ENCODE measurements at places on chromosomes 7 and 10.

DNA sequence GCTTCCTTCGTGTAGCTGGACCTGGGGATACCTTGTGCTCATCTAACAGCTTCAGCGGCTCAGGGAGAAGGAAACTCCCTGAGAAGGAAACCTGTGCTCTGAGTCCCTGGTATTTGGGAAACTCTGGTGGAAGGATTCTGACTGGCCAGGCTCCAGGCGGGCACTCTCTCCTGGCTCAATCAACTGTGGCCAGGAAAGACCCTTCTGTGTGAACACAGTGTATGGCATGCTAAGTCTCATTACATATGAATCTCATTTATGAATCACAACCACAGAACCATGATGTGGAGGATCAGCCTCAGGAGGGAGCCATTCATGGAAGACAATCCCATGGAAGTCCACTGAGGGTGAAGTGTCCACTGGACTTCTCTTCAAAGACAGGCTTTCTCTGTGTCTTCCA, 20.9 kb downstream of the NPS start:
- no peak for DNase-seq

DNA sequence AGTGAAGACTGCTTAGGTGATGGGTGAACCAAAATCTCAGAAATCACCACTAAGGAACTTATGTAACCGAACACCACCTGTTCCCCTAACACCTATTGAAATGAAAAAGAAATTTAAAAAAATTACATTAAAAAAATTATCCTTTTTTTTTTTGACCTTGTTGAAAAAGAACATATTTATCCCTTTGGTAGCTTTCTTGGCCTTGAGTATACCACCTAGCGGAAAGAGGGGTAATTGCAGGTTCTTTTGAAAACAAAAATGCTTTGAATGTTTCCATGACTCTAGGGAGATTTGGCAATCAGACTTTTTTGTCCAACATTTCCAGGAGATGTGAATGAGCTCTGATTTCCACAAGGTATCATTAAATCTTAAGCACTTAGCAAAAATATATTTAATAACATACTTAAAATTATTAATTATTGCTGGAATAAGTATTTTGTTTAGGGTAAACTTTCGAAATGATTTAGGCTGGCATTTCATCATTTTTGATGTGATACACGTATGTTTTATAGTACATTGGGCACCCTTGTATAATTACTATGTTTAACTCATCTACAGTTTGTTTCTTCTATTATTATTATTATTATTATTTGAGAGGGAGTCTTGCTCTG, 47.0 kb upstream of the ELMO1 start:
- DNase-seq: no peak

- DNase-seq: no peak
These were observed 52.7 kb downstream of the TASOR2 start for GRCh38 chr10:5737352-5737751.

DNA sequence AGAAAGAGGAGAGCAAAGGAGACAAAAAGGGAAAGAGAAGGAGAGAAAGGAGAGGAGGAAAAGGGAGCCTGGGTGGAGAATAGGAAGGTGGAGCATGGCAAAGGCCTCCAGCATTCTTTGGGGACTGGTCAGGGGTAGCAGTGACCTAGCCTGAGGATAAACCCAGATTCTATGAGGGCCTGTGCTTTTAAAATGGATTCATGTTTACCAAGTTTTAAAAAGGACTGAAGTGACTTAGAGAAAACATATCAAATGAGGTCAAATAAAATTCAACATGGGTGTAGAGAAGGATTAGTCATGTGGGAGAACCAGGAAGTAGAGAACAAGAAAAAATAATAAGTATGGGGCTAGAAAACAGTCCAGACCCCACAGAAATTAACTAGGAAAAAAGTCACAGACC, 20.7 kb downstream of the CREB3L2 start:
- DNase-seq: no peak

All from stimulated activated CD4-positive, alpha-beta T cell treated with anti-CD3 and anti-CD28 coated beads, Interleukin-2, amount 100 ng/mL, for 48 hours (primary cell).